ENCODE measurements at places on chromosomes 1 and 21.
A peak's percentile ranks its signal among the peaks of the same experiment; 100 is the strongest.

DNA sequence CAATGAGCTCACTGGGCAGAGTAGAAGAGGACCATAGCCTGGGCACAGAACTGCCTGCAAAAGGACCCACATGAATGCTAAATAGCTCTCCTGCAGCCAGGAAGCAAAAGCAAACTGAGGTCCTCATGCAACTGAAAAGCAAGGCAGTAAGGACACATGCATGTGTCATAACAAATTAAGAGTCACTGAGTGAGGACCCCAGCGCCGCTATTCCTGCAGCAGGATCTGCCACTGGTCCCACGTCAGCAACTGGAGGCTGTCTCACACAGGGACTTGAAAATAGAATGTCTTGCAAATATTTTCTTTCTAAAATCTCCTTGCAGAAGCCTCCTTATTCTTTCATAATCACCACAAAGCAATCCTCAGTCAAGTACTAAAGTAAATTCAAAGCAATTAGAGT lies 559.6 kb upstream of the DAB1 start:
- DNase-seq, result no peak

GRCh38 chr1:228933753-228934152 lies 198.5 kb downstream of the RHOU start:
- no peak for DNase-seq

DNA sequence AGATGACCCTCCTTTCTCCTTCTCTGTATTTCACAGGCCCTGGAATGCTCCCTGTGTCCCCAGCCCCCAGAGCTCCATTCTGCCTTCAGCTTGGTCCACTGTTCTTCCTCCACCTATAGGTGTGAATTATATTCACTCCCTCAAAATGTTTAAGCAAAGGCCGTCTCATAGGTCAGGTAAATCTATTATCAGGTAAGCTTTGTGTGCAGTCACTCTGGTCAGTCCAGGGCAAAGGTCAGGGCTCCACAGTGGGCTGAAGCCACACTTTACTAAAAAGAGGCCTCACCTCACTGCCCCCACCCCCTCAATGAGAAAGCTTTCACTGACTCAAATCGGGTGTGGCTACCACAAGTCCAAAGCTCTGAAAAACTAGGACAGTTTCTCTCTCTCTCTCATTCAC lies 65.9 kb downstream of the DNTTIP2 start:
- DNase-seq, result no peak

DNA sequence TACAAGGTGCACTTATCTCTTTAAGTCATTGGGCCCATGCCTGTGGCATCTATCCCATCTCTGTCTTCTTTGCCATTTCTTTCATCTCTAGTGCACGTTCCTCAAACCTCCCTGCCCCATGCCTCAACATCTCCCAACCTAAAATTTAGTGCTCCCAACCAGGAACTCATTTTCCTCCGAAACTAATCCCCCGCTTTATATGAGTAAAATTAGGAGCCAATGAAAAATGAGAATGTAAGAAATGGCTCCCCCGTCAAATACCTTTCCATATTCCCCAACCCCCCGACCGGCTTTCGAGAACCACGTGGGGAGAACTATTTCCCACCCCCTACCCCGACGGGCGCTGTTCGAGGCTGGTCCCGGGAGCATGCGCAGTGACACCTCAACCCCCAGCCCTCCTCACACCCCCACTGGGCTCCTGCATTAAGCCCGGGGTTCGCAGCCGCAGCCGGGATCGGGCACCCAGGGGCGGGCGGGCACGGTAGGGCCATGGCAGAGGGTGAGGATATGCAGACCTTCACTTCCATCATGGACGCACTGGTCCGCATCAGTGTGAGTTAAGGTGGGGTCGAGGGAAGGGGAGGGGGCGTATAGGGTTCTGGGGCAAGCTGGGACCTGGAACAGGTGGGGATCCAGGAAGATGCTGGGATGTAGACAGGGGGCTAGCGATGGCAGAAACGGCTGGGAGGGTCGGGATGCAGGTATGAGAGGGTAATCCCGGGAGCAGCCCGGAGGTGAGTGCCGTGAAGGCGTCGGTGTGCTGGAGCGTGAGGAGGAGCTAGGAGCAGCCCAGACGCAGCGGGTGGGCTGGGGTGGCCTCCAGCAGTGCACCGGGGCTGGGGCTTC lies at the start of gene TRIM46:
Gene TRIM46 (plus strand): TSS at position 372 of the 846 bp plus-strand sequence. CDS start 118 bp downstream, at position 490.
- peak; percentile 64 for DNase-seq

- no peak for DNase-seq
Observed at GRCh38 chr1:94669198-94669597, 127.6 kb upstream of the F3 start.

- DNase-seq, result no peak
Observed at GRCh38 chr1:70717656-70718055, 306.6 kb downstream of the CTH start.

- DNase-seq, result no peak
Observed at GRCh38 chr1:41742219-41742618, 176.5 kb downstream of the HIVEP3 start.

- DNase-seq, result peak; percentile 92
Observed at GRCh38 chr1:155226188-155226909, 17.9 kb downstream of the MTX1 start.

- DNase-seq, result no peak
Observed at GRCh38 chr1:198833706-198834503, 195.1 kb downstream of the PTPRC start.

DNA sequence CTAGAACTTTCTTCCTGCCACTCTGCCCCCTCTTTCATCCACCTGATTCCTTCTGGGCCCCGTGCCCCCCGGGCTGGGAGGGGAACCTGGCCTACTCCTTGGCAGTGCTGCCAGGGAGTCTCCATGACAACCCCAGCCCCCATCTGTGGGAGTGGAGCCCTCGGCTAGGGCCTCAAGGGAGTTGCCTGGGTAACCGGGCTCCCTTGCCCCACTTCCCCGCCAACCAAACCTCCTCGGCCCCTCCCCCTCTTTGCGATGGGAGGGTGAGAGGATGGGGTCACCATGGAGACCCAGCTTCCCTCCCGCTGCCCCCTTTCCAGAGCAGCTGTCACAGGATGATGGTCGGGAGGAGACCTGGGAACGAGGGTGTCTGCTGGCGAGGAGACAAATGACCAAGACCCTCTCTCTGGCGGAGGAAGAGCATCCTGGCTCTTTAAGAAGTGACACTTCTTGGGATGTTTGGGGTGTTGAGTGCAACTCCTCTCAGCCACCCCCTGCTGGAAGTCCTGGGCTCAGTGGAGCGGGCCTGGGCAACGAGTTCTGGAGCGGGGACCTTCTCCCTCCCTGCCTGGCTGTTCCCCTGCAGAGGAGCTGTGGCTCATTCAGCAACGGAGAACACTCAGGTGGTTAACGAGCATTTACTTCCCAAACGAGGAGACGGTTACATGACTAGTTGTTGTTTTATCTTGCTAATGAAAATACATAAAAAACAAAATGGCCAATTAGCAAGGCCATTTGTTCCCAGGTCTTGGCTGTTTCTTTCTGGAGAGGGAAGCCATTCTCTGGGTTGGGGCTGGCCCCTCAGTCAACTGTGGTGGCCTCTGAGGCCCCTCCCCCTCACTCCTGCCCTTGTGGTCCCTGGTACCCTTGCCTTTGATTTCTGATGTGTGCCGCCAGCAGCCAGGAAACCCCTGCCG lies 82.8 kb downstream of the UBIAD1 start:
- DNase-seq, result no peak

GRCh38 chr1:42784946-42785693 lies at the start of gene TMEM269:
TMEM269 (plus strand) TSS chr1:42784991; CDS start chr1:42789894, 4,903 bp downstream.
- DNase-seq, result peak; percentile 25

GRCh38 chr1:68111519-68112436 lies 61.4 kb upstream of the DIRAS3 start:
- DNase-seq, result no peak

DNA sequence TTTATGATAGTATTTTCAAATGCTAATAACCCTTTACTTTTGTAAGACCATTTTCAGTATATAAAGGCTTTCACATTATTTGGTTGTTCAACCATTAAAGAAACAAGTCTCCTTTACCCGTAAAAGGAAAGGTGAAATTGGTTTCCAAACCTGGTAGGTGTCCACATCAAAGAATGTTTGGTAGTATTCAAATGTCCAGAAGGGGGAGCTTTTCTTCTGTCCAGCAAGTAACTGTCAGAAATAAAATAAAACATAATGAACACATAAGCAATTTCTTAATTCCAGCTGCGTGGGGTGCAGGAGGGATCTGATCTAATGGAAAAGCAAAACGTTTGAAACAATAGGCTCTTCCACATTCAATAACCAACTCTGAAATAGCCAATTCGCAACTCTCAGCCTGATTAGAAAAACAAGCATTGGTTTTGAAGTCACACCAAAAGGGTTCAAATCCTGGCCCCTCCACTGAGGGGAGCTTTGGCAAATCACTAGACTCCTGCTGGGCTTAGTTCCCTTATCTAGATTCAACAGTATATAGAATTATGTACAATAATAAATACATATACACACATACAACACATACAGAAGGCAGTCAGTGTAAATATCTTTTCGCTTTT lies 11.0 kb downstream of the YIPF1 start:
- DNase-seq, result no peak

GRCh38 chr1:2470290-2471158 lies 5.6 kb upstream of the PLCH2 start:
- DNase-seq, result no peak

DNA sequence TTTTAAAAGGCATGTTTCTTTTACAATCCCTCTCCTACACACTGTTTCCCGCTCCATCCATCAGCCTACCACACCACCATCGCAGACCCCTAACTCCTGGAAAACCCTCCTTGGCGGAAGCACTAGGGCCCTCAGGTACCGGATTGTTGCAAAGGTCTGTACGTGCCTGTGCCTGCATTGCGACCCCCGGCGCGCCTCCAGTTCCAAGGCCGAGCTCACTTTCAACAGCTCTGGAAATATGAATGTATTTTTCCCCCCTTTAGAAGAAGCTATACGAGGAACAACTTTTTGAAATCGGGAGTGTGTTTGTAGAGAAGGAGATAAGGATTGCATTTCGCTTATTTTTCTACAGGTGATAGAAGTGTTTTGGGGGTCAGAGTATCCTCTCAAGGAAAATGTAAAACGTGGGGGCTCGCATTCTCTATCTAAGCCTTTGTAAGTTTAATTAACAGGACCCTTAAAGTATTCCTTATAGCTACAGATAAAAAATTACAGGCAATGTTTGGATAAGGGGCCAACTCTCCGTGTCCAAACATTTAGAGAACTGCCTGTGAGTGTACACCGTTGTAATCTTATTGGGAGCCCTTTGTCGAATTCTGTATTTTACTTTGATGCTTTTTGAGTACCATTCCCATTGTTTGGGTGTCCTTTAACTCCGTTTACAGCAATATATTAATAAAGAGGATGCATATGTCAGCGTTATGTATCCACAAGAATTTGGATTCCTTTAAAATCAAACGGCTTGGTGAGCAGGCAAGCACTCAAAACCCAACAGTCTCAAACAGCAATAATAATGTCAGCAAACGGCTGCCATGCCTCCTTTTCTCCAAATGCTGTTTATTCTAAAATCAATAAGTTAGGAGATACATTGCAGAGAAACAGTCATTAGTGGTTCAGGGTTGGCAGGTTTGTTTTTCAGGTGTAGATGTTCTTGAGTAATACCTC lies 5.9 kb downstream of the PRRX1 start:
- no peak for DNase-seq

GRCh38 chr21:45981151-45982091 lies at the start of gene COL6A1:
COL6A1 (plus strand) TSS chr21:45981770; CDS start chr21:45981851, 81 bp downstream.
- DNase-seq, result peak; percentile 27

DNA sequence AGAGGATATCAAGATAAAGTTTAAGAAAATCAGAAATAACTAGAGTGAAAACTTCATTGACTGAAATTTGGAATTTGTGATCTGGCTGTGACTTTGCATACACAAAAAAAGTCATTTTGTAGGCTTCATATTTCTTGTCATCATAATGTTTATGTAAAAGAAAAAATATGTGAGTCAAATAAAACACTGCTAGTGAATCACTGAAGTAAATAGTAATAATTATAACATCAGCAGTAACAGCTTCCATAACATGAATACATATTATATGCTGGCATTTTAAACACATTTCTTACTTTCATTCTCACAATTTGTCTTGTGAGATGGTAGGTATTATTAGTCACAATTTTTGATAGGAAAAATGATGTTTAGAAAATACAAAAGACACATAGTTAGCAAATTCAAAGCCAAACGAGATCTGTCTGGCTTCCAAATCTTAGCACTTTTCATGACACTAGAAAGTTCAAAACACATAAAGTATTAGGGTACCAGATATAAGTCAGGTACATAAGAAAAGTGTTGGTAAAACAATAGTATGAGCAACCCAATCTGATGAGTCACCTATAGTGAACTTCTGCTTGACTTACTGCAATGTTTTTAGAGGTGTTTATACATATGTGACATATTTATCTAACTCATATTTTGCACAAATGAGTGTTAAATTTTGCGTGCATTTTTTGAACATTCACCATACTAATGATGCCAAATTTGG lies 241.0 kb upstream of the SNX7 start:
- DNase-seq, result no peak

GRCh38 chr1:184838504-184838951 lies 83.9 kb upstream of the EDEM3 start:
- no peak for DNase-seq

- no peak for DNase-seq
Observed at GRCh38 chr1:63261736-63262458, 60.5 kb upstream of the FOXD3 start.

GRCh38 chr1:212410231-212410820 lies 4.4 kb downstream of the PACC1 start:
- no peak for DNase-seq

GRCh38 chr1:36874271-36875060 lies 159.8 kb downstream of the GRIK3 start:
- DNase-seq, result no peak

DNA sequence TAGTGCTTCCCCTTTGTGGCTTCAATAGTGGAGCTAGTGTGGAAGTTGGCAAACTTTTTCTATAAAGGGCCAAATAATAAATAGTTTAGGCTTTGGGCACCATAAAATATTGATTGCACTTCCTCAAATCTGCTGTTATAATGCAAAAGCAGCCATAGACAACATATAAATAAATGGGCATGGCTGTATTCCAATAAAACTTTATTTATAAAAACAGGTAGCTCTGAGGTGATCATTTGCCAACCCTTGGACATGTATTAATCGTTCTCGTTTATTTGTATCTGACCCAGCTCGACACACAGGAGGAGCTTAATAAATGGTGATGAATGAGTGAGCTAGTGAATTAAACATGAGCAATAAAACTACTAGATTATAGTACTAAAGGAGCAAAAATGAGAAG lies 13.3 kb downstream of the KAZN start:
- no peak for DNase-seq

GRCh38 chr1:152458384-152459185 lies 44.5 kb upstream of the CRNN start:
- DNase-seq, result peak; percentile 74

DNA sequence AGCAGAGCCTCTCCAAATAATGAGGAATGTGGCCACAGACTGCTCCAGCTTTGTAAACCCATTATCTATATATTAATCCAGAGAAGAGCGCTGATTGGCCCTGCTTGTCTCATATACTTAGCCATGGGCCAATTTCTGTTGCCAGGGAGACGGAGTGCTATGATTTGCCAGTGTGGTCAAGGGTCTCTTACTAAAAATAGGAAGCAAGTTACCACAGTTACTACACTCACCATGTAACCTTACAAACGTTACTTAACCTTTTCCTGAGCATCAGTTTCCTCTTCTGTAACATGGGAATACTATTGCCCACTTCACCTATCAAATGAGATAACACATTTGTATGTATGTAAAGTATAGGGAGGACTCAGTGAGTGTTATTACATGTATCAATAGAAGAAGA lies 7.7 kb upstream of the S100A2 start:
- DNase-seq, result no peak

Measured in activated CD4-positive, alpha-beta T cell treated with anti-CD3 and anti-CD28 coated beads for 24 hours (primary cell).